HFFc6 (cell line): ENCODE measurements at places on chromosomes 1 and 21.
A peak's percentile ranks its signal among the peaks of the same experiment; 100 is the strongest.

DNA sequence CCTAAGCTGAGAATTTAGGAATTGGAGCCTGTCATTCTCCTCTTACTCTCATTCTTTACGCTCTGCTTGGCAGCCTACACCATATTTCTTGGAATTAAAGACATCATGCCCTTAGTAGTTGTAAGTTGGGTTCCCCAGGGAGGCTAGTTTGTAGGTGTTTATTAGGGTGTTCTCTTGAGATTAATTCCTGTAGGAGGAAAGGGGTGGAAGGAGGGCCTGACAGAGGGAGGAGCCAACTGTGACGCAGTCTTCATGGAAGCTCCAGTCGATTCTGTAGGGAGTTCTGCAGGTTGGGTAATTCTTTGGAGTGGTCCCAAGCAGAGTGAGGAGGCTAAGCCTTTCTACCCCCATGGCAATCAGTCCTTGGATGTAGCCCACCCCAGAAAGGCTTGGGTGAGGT lies 111.4 kb downstream of the HHAT start:
- DNase-seq = no peak

- DNase-seq = no peak
These were observed 288.3 kb downstream of the PTPRC start for GRCh38 chr1:198927129-198927528.

DNA sequence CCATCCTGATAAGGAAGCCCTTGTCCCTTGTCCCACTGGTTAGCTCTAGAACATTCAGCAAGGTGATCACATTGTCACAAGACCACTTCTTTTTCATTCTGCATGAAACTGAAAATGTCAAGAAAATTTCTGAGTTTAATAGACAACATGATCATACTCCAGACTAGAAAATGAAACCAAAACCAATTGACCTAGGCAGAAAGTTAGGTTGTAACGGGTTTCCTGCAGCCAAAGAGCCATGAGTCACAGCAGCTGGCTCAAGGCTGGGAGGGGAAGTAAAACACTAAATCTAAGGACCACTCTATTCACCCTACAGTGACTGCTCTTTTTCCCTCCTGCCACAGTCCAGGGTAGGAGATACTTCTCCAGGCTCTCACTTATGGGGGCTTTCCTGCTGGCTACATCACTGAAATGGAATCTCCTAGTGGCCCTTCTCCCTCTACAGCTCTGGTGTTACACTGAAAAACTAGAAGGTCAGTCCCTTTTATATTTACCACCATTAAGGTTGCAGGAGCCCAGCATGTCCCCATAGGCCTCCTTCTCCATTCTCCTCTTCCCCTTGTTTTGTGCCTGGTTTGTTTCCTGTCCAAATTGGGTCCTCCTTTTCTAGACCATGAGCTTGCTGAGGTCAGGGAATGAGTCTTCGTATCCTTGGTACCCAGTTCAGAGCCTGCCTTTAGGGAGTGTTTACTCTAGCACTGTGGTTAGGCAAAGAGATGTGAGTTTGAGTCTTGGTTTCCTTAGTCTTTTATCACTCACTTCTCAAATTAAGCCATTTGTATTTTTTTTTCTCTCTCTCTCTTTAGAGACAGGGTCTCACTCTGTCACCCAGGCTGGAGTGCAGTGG lies 236.5 kb upstream of the JUN start:
- DNase-seq = peak; percentile 48

DNA sequence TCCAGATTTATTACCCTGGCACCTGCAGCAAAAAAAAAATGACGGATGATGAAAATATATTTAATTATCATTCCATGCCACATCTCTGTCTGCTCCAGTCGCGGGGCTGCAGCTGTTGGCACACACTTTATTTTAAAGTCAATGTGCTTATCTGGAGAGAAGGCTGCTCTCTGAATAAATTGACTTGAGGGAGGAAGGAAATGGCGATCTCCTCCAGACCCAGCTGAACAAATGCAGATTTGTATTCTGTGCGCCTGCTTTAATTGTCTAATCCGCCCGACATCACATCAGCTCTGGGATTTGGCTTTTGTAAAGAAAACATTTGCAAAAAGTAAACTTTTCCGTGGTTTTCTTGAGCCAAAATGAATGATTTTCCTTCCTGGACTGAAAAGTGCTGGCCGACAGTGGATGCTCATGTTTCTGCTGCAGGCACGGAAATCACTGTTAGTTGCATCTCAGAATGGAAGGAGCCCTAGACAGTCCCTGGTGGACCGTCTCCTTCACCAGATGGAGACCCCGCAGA lies 150.2 kb downstream of the CAMTA1 start:
- DNase-seq = no peak

DNA sequence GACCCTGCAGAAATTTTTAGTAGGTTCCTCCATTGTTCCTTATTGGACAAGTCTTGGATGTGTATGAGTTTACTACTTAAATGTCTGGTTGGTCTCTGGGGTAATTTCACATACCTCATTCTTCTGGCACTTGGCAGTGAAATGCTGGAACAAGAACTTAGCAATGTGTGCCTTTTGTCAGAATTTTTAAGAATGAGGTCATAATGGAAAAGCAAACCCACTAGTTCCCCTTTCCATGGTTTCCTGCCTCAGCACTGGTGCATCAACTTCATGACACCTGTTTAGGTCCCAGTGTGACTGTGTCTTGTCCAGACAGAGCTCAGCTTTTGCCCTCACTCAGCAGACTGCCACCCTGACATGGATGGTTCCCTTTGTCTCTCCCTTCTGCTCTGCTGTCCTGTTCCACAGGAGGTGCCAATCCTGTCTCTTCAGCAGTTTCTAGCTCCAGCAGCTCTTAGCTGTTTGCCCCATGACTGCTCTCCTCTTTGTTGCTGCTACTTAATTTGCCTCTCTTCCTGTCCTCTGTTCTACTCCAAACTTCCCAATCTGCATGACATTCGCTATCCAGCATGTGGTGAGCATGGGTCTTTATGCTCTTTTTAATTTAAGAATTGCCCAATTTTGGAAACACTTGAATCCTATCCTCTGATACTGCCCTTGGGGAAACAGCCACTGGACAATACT lies 135.6 kb downstream of the CYYR1 start:
- DNase-seq = no peak

DNA sequence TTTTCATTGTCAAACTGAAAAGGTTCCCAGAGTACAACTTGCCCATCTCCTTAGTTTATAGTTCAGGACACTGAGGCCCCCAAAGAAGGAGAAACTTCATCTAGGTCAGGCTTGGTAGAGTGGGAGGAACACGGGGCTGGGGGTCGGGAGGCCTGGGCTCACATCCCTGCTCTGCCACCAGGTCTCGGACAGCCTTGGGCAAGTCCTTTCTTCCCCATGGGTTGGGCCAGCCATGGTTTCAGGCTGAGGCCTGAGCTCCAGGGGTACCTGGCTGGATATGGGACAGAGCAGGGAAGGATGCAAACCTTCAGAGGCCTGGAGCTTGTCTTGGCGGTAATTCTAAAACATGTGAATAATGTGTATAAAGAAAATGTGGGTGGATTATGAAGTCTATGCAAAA lies 17.0 kb downstream of the FOXO6 start:
- DNase-seq = no peak

DNA sequence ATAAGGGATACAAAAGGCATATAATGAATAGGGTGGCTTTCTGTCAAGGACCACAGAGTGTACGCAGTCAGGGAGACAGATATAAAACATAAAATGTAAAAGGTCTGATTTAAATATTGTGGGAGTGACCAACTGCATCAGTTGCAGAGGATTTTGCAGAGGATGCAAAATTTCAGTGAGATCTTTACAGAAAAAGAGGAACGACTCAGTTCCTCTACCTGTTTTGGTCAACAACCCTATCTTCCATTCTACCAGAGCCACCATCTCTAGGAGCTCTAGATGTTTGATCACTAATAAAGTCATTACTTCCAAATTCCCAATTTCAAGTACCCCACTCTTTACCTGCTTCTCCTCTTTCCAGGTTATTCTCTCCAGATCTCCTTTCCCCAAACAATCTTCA lies 16.5 kb downstream of the SOD1 start:
- no peak for DNase-seq

DNA sequence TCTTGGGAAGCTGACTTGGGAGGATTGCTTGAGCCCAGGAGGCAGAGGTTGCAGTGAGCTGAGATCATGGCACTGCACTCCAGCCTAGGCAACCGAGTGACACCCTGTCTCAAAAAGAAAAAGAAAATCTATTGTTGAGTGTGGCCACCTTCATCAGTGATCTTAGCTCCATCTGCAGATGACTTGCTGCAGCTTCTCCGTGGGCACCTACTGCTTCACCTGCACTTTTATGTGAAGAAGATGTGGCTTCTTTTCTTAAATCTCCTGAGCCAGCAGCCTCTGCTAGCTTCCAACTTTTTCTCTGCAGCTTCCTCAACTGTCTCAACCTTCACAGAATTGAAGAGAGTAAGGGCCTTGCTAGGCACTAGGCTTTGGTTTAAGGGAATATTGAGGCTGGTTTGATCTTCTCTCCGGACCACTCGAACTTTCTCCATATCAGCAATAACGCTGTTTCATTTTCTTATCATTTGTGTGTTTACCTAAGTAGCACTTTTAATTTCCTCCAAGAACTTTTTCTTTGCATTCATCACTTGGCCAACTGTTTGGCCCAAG lies 28.0 kb downstream of the AGPAT3 start:
- no peak for DNase-seq

- no peak for DNase-seq
These were observed 8.1 kb upstream of the LEFTY1 start for GRCh38 chr1:225896937-225897549.

GRCh38 chr1:72366466-72366865 lies 84.1 kb upstream of the NEGR1 start:
- peak; percentile 13 for DNase-seq

DNA sequence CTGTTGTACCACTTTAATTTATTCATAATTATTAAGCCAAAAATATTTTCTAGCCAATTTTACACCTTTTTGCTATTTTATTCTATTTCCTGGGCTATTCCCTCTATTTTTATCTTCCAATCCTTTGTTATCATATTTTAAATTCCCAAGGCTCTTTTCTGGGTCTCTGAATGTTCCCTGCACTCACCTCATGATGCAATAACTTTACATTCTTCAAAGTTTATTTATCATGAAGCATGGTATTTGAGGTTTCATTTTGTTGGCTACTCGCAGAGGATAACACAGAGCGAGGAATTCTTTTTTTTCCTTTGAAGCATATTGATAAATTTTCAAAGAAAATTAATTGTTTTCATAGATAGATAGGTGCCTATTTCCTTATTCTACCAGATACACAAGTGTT lies 489.8 kb upstream of the TMPRSS15 start:
- no peak for DNase-seq

GRCh38 chr1:234751678-234752077 lies 141.7 kb upstream of the IRF2BP2 start:
- no peak for DNase-seq

DNA sequence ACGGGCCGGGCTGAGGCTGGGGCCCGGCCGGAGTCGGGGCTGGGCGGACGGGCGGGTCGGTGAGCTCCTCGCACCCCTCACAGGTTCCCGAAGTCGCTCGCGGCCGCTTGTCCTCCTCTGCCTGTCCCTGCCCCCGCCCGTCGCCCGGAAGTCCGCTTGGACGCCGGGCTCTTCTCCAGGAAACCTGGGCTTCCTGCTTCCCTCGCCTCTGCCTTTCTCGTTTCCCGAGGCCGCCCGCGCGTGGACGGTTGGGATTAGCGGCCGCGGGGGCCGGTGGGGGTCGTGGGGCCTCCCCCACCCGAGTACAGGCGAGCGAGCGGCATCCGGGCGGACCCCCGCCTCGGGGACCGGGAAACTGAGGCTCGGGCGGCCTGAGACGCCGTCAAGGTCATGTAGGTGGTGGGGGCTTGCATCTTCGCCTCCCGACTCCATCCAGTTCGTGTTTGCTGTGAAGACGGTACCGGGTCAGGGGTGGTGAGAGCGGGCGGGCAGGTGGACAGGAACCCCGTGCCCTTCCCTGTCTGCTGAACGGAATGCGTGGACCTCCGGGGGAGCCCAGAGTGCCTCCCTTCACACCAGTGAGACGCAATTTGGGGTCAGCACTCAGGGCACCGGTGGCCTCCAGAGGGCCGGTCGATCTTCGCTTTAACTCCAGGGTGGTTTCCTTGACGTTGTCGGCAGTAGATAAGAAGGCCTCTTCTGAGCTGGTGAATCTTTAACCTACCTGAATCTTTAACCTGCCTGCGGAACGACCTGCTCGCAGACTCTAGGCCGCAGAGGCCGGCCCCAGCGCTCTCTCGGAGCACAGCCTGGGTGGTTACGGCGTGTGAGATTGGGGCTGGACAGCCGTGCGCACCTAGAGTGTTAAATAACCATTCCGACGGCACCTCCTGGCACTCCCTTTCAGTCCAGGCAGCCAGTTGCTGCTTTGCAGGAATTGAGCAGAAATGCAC lies 686 bp downstream of the ARF1 start:
- no peak for DNase-seq
